ENCODE measurements at places on chromosomes 5 and 9.

- DNase-seq = peak; percentile 71
These were observed 209.7 kb downstream of the GADD45G start for GRCh38 chr9:89814340-89815040.

GRCh38 chr5:9596171-9596780 is 33.9 kb downstream of the TAS2R1 start:
- peak; percentile 41 for DNase-seq

GRCh38 chr5:8005416-8005815 is 136.5 kb downstream of the MTRR start:
- DNase-seq = no peak

DNA sequence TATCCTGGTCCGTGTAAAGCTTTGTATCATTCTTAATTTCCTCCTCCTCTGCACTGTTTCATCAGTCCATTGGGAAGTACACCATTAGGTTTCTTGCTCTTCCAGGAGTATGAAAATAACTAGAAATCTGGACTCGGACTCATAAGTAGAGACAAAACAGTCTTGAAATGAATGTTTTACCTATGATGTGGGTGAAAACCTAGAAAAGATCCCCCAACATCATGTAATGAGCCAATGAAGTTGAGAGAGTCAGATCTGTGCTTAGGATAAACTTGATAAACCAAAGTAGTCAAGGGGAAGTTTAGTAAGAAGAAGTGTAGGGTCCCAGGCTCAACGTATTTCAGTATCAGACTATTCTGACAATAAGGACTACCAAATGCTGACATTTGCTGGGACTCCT is 25.2 kb downstream of the ZNF366 start:
- DNase-seq = no peak

All from fibroblast of upper back skin (primary cell).